ENCODE measurements at places on chromosomes 2 and 18.

- H3K27me3 ChIP-seq, result peaks cover 16% of the 10 kb centered on the region
- H3K27ac ChIP-seq, result no peak overlapping the region
- H3K4me1 ChIP-seq, result no peaks in the 10 kb centered on the region
- H3K4me3 ChIP-seq, result no peak overlapping the region
- DNase-seq, result no peak
These were observed 61.3 kb upstream of the BZW1 start for GRCh38 chr2:200750323-200750910.

- H3K4me1 ChIP-seq, result no peaks in the 10 kb centered on the region
- H3K27me3 ChIP-seq, result no peaks in the 10 kb centered on the region
- no peak overlapping the region for H3K27ac ChIP-seq
- DNase-seq, result no peak
These were observed 103.6 kb upstream of the SMAD2 start for GRCh38 chr18:48033790-48034650.

DNA sequence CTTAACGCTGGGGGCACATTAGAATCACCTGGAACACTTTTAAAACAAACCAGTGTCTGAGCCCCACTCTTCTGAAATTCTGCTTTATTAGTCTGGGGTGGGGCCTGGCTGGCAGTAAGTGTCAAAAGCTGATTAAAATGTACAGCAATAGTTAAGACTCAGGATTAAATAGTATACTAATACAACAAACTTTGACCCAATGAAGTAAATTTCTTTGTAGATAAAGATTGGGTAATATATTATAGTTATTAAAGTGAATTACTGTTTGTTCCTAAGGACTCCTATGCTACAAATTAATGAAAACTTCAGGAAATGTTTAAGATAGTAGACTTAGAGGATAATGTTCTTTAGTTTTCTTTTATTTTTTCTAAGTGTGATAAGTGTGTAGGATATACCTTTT, 160.9 kb downstream of the FAM124B start:
- H3K4me1 ChIP-seq, result no peaks in the 10 kb centered on the region
- H3K27ac ChIP-seq, result no peak overlapping the region
- H3K27me3 ChIP-seq, result no peaks in the 10 kb centered on the region

DNA sequence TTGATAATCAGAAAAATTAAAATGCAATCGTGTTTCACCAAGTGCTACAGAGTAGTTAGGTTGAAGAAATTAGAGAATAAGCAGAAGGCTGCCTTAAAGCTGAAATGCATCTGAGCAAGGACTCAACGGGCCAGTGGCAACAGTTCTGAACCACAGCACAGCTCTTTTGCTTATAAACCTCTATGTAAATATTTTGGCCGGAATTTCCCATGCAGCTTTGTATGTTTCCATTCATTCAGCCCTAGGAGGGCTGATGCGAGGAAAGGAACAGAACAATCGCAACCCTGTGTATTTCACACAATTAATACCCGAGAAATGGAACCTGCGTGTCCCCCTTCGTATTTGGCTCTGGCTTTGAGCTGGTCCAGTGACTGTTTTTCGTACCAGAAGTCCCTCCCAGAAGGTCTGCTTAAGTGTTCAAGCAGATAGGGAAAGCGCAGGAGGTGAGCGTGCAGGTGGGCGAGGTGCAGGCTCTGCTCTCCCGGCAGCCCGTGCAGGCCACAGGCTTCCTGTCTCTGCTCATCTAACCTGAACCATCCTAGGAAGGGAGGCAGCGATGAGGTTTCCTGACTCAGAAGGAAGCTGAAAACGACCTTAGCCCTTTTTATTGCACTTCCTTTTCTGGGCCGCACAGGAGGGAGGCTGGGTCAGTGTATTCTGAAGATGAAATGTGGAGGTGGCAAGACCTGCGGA, 67.3 kb downstream of the ASB1 start:
- H3K27ac ChIP-seq, result no peak overlapping the region
- no peak for DNase-seq
- H3K4me1 ChIP-seq, result peaks cover 38% of the 10 kb centered on the region
- H3K27me3 ChIP-seq, result no peaks in the 10 kb centered on the region

- H3K27ac ChIP-seq, result no peak overlapping the region
- no peaks in the 10 kb centered on the region for H3K27me3 ChIP-seq
- peaks cover 6% of the 10 kb centered on the region for H3K36me3 ChIP-seq
- no peak overlapping the region for H3K4me3 ChIP-seq
- DNase-seq, result no peak
These were observed 236.4 kb downstream of the PIEZO2 start for GRCh38 chr18:10912790-10913545.

DNA sequence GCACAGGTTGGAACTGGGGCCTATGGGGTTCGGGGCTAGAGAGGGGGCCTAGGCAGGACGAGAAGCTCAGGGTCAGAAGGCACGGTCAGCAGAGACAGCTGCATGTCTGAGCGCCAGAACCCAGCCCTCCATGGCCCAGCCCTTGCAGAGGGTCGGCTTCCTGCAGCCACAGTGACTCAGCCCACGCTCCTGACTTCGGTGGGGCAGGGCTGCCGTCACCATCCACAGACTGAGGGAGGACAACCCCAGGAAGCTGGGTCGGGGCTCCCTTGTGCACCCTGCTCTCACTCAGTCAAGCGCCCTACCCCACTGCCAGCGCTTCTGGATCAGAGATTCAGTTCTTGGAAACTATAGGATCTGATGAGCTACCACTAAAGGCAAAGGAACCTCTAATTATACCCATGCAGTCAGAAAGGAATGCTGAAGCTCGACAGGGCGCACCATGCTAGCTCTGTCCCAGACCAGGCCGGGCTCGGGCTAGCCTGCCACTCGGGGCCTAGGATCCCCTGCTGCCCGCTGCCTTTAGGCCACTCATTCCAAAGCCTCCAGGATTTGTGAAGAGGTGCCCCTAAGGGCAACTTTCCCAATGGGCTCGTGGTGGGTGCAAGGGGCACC, 3.0 kb downstream of the ACTR1B start:
- no peaks in the 10 kb centered on the region for H3K27me3 ChIP-seq
- peaks cover 7% of the 10 kb centered on the region for H3K36me3 ChIP-seq
- H3K4me1 ChIP-seq, result peaks cover 32% of the 10 kb centered on the region
- peak overlapping the region; percentile 88 for H3K4me3 ChIP-seq

DNA sequence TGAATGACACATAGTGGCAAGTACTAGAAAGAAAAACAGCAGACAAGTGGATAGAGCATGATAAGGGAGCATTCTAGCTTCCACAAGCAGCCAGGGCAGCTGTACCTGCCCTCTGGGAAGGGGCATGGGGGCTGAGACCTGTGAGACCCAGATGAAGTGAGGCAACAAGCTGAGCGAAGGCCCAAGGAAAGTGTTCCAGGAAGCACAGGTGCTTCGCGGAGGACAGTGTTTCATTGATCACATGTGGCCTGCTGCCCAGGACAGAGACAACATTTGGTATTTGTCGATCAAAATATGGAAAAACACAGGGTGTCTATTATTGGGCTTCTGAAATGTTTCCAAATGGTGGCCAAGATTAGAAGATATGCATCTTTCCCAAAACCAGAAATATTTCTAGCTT, 149.1 kb downstream of the ZNF516 start:
- peaks cover 10% of the 10 kb centered on the region for H3K4me1 ChIP-seq
- DNase-seq, result no peak
- no peaks in the 10 kb centered on the region for H3K27me3 ChIP-seq
- no peak overlapping the region for H3K27ac ChIP-seq
- H3K36me3 ChIP-seq, result peaks cover 4% of the 10 kb centered on the region

DNA sequence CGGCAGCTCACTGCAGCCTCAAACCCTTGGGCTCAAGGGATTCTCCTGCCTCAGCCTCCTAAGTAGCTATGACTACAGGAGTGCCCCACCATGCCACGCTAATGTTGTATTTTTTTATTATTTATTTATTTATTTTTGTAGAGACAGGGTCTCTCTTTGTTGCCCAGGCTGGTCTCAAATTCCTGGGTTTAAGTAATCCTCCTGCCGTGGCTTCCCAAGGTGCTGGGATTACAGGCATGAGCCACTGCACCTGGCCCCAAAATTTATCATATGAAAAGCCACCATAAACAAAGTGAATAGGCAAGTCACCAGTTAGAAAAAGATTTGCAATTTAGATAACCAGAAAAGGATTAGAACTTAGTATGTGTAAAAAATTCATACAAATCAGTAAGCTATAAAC, 138.6 kb upstream of the NCK2 start:
- H3K4me1 ChIP-seq, result peaks cover 24% of the 10 kb centered on the region
- DNase-seq, result no peak
- H3K27ac ChIP-seq, result no peak overlapping the region
- no peaks in the 10 kb centered on the region for H3K27me3 ChIP-seq
- no peaks in the 10 kb centered on the region for H3K36me3 ChIP-seq

- no peaks in the 10 kb centered on the region for H3K27me3 ChIP-seq
- no peaks in the 10 kb centered on the region for H3K4me1 ChIP-seq
- DNase-seq, result no peak
- no peaks in the 10 kb centered on the region for H3K36me3 ChIP-seq
- H3K27ac ChIP-seq, result no peak overlapping the region
These were observed 156.1 kb upstream of the VRK2 start for GRCh38 chr2:57890464-57890863.

DNA sequence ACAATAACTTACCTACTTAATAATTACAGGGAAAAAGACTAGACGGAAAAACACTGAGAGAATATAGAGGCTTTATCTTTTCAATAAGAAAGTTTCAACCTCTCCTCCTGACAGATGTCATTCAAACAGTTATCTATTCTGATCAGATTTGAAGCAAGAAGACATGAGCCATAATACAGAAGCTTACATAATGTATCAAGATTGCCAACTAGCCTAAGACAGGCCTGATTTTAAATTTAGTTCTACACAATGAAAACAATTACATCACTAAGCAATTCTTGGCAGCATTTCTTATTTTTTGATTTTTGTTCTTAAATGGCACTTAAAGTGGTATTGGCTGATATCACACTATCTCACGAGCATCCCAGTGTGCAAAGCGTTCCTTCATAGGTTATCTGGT, 41.6 kb downstream of the GPR155 start:
- no peak overlapping the region for H3K4me3 ChIP-seq
- H3K27ac ChIP-seq, result no peak overlapping the region
- H3K27me3 ChIP-seq, result no peaks in the 10 kb centered on the region
- no peaks in the 10 kb centered on the region for H3K36me3 ChIP-seq
- H3K4me1 ChIP-seq, result no peaks in the 10 kb centered on the region

DNA sequence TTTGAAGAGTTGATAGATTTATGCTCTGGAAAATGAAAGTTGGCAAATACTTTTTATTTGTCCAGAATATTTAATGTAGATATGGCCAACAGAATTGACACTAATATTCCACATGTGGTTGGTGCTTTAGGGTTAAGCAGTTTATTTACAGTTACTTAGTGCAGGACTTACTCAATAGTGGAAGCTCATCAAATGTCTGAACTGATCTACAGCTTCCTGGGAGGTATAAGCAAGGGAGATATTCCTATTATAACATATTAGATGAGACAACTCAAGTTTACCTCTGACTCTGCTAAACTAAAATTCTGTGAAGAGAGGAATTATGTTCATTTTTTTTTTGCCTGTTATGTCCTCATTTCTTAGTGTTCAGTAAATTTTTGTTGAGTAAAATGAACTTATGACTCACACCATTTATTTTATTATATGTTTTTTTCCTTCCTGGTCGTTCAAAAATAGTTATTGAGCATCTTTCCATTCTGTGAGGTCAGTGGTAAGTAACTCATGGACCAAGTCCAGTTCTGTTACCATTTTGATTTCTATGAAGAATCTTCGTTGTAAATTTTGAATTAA, 13.6 kb downstream of the ABI2 start:
- no peak overlapping the region for H3K4me3 ChIP-seq
- DNase-seq, result no peak
- peaks cover 17% of the 10 kb centered on the region for H3K36me3 ChIP-seq
- peaks cover 43% of the 10 kb centered on the region for H3K4me1 ChIP-seq
- peak overlapping the region; percentile 45 for H3K27ac ChIP-seq
- no peaks in the 10 kb centered on the region for H3K27me3 ChIP-seq

DNA sequence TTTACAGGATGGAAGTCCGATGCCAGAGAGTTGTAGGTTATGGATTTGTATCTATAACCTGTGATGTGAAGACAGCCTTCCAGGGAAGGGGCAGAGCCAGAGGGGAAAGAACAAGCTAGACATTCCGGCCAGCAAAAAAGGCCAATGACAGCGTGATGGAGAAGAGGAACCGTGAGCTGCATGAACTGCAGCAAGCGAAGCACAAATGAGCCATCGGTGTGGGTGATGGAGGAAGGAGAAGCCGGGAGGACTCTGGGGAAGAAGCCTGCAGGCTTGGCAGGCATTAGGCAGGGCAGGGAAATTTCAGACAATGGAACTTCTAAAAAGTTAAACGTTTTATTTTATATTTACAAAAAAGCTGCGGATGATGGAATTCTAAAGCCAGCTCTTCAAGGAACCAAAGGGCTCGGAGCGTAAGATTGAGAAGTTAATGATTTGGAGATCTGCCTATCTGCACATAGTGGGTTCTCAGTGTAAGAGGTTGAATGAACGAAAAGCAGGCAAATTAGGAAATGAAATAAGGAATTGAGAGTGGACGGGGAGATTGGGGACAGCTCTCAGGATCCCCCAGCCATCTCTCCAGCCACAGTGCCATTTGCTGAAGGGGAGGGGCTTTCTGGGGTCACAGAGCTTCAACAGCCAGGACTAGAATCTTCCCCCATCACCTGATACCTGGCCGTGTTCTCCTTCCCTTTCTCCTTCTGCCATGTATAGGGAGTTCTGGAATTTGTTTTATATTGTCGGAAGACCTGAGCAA, 28.4 kb downstream of the NGEF start:
- DNase-seq, result no peak
- no peak overlapping the region for H3K4me3 ChIP-seq
- H3K4me1 ChIP-seq, result no peaks in the 10 kb centered on the region
- peaks cover 30% of the 10 kb centered on the region for H3K27me3 ChIP-seq

GRCh38 chr2:208990716-208991115, 433.1 kb upstream of the MAP2 start:
- no peak overlapping the region for H3K4me3 ChIP-seq
- no peak overlapping the region for H3K27ac ChIP-seq
- no peaks in the 10 kb centered on the region for H3K36me3 ChIP-seq
- DNase-seq, result no peak

GRCh38 chr18:73409242-73409641, 541.5 kb upstream of the NETO1 start:
- H3K27me3 ChIP-seq, result no peaks in the 10 kb centered on the region
- H3K4me3 ChIP-seq, result no peak overlapping the region
- no peaks in the 10 kb centered on the region for H3K36me3 ChIP-seq
- H3K27ac ChIP-seq, result no peak overlapping the region
- DNase-seq, result no peak
- peaks cover 6% of the 10 kb centered on the region for H3K4me1 ChIP-seq

- H3K4me3 ChIP-seq, result no peak overlapping the region
- DNase-seq, result no peak
- peaks cover 3% of the 10 kb centered on the region for H3K4me1 ChIP-seq
- H3K36me3 ChIP-seq, result no peaks in the 10 kb centered on the region
- H3K27ac ChIP-seq, result no peak overlapping the region
These were observed 67.4 kb upstream of the MSH6 start for GRCh38 chr2:47715552-47715951.

DNA sequence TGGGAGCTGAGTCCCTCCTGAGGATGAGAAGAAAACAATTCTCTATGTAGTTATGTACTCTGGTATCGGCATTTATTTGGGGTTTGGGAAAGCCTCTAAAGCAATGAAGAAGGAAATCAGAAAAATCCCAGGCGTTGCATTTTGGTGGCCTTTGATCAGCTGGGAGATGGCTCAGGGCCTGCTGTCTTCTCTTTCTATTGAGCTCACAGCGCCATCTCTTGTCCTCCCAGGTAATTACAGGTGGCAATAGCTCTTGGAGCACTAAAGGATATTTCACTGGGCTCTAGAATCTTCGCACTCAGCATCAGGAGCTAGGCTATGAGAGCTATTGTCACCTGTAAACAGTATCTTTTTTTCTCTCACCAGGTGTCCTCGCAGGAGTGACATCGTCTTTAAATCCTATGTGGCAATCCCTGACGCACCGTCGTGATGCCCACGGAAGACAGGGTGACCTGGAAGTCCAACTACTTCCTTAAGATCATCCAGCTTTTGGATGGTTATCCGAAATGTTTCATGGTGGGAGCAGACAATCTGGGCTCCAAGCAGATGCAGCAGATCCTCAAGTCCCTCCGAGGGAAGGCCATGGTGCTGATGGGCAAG, 76.1 kb upstream of the PMAIP1 start:
- H3K4me1 ChIP-seq, result peaks cover 3% of the 10 kb centered on the region
- peak; percentile 73 for DNase-seq
- no peaks in the 10 kb centered on the region for H3K36me3 ChIP-seq
- H3K4me3 ChIP-seq, result no peak overlapping the region
